Activated naive CD8-positive, alpha-beta T cell treated with anti-CD3 and anti-CD28 coated beads, Interleukin-2, amount 50 U/mL, for 16 hours (primary cell): ENCODE measurements at places on chromosomes 13 and 19.

- no peak for DNase-seq
Observed at GRCh38 chr13:45928176-45928575, 76.6 kb upstream of the SIAH3 start.

DNA sequence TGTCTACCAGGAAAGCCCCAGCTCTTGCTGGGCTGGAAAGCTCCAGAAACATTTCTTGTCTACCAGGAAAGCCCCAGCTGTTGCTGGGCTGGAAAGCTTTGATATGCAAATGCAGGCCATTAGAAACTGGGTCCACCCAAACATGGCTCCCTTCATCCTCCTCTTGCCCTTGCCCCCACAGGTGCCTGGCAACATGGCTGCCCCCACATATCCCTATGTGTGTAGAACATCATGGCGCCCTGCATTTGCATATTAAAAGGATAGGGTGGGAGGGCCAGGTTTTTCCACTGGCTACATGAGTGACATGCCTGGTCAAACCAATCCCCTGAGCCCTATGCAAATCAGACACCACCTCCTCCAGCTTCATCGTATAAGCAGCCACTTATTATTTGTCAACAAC, 455.4 kb upstream of the ARGLU1 start:
- no peak for DNase-seq

DNA sequence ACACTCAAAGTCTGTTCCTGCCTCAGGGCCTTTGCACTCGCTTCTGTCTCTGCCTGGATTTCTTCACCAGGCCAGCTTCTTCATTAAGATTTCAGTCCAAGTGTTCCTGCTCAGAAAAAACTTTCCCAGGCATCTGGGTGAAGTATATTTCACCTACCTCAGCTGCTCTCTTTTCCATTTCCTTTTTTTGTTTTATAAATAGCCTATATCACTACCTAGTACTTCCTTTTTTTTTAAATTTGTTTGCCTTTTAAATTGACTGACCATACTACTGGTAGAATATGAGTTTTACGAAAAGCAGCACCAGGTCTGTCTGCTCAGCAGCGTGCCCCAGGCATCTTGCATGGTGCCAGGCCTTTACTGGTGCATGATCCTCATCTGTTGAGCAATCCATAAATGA, 1064.4 kb downstream of the UQCRFS1 start:
- no peak for DNase-seq

- DNase-seq = no peak
Observed at GRCh38 chr13:101291206-101291605, 125.1 kb downstream of the NALCN start.

- no peak for DNase-seq
Observed at GRCh38 chr19:15584095-15584494, 30.9 kb upstream of the CYP4F8 start.

GRCh38 chr13:48571126-48571913, 38.4 kb upstream of the RCBTB2 start:
- no peak for DNase-seq

DNA sequence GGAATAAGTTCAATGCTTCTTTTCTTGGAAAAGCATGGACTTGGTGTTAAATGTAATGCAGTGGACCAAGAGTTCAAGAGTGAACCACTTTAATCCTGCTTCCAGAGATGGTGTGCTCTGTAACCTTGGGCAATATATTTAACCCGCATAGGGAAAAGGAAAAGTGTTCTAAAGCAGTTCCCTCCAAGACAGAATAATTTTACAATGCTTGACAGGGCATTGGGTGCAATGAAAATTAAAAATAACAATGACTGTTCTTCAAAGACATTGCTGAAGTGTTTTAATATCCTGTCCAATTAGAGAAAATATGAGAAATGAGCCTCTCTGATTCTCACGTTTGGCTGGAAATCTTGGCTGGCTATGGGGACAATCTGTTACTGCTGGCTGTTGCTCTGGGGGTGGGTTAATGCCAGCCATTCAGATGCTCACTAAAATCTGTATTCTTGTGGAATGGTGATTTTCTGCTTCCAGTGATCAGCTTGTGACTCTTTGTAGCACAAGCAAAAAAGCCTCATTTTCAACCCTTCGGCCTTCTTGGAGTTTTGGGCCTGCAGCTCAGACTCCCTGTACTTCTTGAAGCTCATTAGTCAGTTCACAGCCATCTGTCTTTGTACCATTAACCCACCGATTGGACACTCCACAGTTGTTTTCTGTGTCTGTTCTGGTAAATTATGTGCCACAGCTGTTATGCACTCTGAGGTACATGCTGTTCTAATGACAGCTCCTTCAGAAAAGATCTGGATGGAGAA, 310.6 kb downstream of the LMO7 start:
- DNase-seq = no peak
